Adrenal gland (tissue), 19 donors: ENCODE measurements at places on chromosomes 6 and 20.

DNA sequence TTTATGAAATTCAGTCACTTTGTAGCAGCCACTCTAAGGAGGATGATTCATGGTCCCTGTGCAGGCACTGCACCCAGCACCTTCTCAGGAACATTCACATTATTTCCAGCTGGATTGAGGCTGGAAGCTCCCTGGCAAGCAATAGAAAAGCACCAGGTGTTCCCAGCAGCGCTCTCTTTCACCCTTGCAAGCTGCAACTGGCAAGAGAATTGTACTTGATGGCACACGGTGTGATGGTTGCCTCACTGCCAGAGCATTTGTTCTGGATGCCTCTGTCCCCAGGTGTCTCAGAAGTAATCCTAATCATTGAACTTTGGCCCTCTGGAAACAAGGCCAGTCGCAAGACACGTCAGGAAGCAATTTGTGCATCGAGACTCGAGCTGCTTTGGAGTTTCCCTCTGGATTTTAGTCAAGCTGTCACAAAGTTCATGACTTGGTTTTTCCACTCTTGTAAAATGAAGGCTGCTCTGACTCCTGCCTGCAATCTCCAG, 24.9 kb upstream of the PHACTR2 start:
- no peak for DNase-seq

DNA sequence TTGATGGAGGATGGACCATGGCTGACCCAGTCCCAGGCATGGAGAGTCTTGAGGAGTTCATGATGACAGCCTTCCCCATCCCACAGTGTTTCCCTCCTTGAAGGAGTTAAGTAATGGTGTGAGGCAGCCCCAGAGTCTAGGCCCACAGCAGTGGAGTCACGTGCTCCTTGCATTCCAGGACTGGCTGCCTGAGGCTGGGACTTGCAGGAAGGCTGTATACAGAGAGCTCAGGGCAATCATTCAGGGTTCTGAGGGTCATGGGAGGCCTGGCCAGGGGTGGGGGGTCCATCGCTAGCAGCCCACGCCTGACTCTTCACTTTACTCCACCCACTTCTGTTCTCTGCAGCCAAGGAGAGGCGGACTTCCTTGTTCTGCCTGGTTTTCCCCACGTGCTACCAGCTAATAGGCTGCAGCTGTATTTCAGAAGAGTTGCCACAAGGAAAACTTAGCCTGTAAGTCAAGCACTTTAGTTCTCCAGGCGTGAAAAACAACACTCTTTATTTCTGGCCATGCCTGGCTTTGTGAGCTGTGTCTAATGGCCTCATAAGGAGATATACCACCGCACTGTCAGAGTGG, 272.5 kb downstream of the DHX35 start:
- no peak for DNase-seq

GRCh38 chr6:110425816-110426215, 10.4 kb upstream of the DDO start:
- no peak for DNase-seq

GRCh38 chr6:50608421-50608820, 104.9 kb upstream of the TFAP2D start:
- DNase-seq = no peak

DNA sequence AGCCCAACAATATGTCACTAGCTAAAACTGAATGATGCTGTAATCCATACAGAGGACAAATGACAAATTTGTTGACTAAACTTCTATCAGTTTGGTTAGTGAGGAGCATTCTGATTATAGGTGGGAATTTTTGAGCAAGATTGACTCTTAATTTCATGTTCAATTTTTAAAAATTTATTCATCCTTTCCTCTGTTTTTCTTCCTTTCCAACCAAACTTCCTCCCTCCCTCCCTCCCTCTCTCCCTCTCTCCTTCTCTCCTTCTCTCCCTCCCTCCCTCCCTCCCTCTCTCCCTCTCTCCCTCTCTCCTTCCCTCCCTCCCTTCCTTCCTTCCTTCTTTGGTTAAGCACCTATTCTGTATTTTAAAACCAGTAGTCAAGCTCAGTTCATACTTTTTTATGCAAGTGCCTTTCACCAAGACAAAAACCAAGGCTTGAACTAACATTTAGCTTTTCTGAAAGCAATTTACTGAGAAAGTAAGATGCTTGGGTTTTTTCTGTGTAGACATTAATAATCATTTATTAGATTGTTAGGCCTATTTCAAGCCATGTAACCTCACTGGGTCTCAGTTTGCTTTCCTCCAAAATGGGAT, 112.3 kb downstream of the TSHZ2 start:
- no peak for DNase-seq

DNA sequence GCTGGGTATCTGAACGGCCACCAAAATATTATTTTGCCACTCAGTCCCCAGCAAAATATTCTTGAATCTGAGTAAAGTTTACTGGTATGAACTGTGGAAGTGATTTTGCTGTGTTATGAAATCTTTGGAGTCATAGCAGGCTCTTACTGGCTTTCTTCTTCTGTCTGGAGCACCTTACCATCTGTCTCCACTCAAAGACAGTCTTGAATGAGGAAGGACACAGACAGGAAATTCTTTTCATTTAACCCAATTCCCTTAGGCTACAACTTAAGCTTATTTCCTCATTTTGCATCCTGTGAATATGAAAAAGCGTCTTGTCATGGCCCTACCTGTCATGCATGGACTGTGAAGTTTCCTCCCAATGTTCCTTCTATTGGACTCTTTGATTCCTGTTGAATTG, 24.7 kb downstream of the FNDC1 start:
- DNase-seq = no peak

DNA sequence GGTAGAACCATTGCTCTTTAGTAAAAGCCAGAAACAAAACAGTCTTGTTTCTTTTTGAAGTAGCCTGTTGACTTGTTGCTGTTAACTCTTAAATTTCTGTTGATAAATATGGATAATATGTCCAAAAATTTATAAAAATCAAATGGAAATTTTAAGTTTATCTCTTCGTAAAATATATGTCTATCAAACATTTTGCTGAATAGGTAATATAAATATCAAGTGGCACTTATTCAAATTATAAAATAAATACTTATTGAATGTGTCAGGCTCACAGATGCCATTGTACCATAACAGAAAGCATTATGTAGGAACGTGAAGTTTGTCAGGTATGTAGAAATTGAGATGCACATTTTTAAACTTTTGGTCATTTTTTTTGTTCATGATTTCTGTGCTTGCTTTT, 216.5 kb downstream of the ARID1B start:
- no peak for DNase-seq

DNA sequence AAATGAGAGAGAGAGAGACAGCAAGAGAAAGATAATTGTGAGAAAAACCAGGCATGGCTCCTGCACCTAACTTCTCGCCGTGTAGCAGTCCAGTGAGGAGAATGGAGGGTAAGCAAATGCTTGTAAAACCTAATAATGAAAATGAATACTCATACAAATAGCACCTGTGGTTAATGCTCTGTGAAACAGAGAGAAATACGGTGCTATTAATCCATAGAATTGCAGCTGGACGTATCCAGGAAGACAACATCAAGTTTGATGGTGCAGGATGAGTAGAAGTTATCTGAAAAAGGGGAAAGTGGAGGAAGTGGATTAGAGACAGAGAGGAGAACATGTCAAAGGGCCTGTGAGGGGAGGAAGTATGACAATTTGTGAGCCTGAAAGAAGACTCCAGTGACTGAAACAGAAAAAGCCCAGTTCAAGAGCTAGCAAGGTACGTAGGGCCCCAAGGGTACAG, 89.4 kb upstream of the PAK5 start:
- DNase-seq = no peak

- DNase-seq = no peak
Observed at GRCh38 chr20:51322164-51322707, 220.3 kb downstream of the NFATC2 start.

GRCh38 chr6:17851720-17852161, 135.7 kb downstream of the KIF13A start:
- no peak for DNase-seq

- DNase-seq = no peak
Observed at GRCh38 chr6:158611039-158611438, 33.5 kb downstream of the DYNLT1 start.

DNA sequence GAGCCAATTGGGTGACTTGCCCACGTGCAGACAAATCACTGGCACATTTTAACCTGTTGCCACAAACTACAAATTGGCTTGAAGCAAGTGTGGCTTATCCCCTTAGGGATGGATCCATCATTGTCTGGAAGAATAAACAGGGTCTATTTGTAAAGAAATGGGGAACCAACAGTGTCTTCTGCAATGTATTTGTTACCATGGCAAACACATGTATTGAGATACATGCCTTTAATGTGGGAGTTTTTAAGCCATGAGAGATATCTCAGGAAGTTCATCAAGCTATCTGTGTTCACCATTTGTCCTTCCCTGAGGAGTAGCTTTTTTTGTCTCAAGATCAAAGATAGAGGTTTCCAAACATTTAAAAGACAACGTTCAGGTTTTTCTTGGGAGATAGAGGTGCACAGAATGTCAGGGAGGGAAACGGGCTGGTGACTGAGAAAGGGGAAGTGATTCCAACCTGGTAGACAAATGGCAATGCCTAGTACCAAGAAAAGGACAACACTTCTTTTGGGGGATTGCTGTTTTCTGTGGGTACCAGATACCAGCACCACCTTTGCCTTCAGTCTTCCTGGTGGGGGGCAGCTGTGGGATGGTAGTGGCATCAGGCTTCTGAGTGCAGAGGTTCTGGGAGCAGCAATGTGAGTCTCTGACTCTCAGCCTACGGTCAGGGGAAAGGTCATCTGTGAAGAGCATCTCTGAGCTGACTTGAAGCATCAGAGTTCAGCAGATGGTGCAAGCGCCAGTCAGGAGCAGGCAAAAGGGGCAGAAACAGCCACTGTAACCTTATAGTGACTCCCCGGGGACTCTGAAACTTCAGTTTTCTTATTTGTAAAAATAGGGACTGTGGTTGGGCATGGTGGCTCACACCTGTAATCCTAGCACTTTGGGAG, 20.1 kb upstream of the BCAS1 start:
- DNase-seq = no peak

GRCh38 chr20:63225082-63225454, 9.1 kb upstream of the YTHDF1 start:
- no peak for DNase-seq

DNA sequence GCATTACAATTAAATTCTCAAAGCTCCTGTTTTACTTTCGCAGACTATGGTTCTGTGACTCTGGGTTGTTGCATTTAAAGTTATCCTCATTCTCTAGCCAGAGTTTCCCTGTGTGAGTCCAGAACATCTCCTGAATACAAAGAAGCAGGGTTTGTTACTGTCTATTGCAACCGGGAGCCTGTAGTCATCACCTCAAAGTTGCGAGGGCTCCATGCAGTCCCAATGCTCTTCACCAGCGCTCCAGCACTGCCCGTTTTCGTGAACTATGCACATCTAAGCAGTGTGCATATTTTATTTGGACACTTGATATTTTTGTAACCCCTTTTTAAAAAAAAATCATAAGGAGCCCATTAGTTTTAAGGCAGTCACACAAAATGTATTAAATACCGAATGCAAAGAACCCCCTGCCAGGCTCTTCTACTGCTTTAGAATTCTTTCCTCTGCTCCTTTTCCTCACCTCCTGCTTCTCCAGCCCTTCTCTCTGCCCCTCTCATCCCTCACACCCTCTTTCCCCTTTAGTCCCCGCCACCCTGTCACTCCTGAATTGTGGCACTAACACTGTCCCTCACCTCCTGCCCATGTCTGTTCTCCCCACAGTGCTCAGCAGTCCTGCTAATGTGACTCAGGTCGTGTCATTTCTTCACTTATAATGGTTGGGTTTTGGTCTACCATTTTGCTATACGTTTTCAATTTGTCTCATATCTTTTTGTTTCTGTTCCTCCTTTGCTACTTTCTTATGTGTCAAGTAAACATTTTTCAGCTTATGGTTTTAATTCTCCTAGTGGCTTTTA, 1.1 kb upstream of the HLA-C start:
- DNase-seq = no peak

GRCh38 chr20:42093542-42094440, 475.6 kb upstream of the CHD6 start:
- no peak for DNase-seq

- DNase-seq = no peak
Observed at GRCh38 chr6:22892452-22892851, 323.1 kb downstream of the HDGFL1 start.

GRCh38 chr6:127103482-127103881, 15.0 kb upstream of the RSPO3 start:
- DNase-seq = no peak

GRCh38 chr6:315921-316752, 23.9 kb downstream of the DUSP22 start:
- DNase-seq = no peak

- no peak for DNase-seq
Observed at GRCh38 chr20:34895465-34895864, 19.1 kb downstream of the ACSS2 start.

GRCh38 chr6:79028641-79029314, 49.3 kb downstream of the PHIP start:
- no peak for DNase-seq

- DNase-seq = no peak
Observed at GRCh38 chr6:167851370-167851952, 24.8 kb downstream of the AFDN start.

DNA sequence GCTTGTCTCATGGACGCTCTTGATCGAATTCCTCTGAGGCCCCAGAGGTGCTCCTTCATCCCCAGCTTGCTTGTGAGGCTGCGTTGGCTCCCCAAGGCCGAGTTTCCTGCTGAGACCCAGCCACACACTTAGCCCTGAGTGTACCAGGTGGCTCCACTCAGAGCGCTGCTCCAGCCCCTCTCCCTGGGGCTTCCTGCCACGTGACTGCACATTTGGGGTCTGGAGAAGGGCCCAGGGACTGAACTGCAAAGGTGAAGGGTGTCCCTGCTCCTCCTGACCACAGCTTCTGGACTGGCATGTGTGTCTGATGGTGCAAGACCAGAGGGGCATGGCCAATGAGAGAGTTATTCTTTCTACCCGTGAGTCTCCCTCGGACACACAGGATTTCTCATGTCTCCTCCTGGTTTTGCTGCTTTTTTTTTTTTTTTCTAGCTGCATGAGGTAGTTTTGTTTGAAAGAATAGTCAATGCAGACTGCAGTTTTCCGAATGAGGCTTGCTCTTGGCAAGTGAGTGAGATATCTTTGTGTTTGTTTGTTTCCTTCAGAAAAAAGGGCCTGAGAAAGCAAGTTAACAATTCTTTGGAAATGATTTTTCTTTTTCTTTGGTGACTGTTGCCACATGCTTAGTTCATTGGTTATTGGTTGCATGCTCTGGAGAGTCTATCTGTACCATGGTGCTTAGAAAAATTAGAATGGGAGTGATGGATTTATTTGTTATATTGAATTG, 3.1 kb upstream of the ZNF831 start:
- DNase-seq = no peak

DNA sequence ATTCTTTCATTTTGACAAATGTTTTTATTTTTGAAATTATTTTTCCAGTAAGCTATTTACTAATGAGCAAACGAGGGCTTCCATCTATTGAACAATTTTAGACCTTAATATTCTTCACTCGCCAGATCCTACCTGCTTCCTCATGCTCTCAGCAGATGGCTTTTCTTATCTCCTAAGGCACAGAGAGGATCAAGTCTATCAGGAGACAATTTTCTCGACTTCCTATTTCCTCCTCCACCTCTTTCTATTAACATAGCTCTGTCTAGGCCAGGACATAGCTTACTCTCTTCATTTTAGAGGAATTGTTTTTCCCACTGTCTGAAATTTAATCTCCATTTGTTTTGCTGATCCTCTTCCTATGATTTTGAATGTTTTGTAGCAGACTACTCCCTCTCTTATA, 87.0 kb upstream of the MAN1A1 start:
- no peak for DNase-seq
